Occipital lobe (tissue), 3 donors: ENCODE measurements at places on chromosomes 1 and 21.

DNA sequence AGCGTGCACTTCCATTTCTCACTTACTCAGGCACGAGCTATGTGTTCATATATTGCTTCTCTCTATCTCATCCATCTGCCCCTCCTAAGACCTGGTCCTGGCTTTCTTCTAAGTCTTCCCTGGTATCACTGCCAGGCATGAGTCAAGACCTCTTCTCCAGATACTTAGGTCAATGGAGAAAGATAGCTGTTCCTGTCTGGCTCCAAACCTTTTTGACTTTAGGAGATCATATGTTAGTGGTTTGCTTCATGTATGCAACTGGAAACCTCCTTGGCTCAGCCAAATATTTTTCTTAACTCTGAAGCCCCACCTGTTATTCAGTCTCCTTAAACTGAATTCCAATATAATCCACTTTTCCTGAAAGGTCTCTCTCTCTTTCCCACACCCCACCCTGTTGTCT lies 211.6 kb upstream of the PTBP2 start:
- no peak for DNase-seq

GRCh38 chr1:41537788-41538351 lies 53.4 kb upstream of the EDN2 start:
- DNase-seq = no peak

GRCh38 chr21:35585155-35585554 lies 475.2 kb downstream of the SETD4 start:
- no peak for DNase-seq

DNA sequence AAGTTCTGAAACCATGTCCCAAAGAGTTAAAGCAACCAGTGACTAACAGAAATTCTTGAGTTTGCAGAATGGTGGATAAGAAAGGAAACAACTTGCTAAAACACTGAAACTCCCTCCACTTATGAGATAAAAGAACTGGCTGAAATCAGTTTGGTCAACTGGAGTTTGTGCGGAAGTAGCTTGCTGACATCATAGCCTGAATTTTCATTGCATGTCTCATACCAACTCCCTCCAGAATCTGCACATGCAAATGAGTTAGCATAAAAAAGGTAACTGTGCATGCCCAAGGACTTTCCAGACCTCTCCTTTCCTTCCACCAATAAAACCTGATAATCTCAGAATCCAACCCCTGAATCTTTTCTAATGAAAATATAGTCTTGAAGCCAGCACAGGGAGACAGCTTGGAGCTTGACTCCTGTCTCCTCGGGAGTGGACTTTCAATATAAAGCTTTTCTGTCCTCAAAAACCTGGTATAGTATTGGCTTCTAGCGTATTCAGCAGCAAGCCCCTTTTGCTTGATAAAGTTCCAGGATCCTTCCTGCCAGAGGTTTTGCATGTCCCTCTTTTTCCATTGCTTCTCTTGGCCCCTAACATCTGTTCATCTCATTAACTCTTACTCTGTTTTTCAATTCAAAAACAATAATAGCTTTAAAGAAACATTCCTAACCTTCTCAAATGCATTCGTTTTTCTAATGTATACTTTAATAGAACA lies 785.8 kb upstream of the ADGRL4 start:
- DNase-seq = no peak

DNA sequence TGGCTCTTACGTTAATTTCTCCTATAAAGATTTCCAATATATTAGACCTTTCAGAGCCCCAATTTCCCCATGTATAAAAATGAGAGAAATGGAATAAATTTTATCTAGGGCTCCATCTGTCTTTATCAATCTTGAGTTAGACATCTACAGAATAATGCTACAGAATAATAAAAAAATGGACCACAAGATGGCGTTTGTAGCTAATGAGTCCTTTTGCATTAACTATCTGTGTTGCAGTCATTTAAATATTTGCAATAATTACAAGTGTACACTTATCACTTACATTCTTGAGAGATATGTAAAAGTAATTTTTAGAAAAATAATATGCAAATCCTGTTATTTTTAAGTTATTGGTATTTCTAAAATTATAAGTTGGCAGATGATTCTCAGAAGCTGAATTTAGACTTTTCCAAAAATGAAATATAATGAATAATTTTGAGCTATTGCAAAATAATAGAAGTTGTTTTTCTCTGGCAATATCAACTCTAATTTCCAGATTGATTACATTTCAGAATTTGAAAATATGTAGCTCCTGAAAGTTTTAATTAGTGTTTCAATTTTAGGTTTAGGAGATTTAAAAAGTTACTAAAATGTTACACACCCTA lies 87.7 kb downstream of the SNX7 start:
- no peak for DNase-seq

DNA sequence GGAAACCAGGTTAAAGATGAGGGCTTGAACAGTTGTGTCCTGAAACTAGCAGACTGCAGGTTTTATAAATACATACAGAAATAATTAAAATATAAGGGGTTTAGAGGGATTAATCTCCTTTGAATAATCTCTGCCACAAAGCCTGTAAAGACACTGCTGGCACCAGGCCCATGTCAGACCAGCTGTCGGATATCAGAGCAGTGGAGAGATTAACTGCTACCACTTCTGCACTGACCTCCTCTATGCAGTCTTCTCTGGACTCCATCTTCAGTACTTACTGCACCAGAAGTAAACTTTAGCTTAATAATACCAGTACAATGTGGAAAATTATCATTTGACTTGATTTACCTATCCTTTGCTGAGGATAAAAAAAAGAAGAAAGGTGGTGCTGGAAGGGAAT lies 128.6 kb downstream of the LHX4 start:
- no peak for DNase-seq
